Activated CD8-positive, alpha-beta memory T cell treated with anti-CD3 and anti-CD28 coated beads, Interleukin-2, amount 10 ng/mL, durations not matched to agents 7 days and 5 days (primary cell): ENCODE measurements at places on chromosomes 5 and 9. TPM values are rescaled to one million over a fixed set of nuclear protein-coding genes. Genes with fewer than 3 reads are reported as not detected.

DNA sequence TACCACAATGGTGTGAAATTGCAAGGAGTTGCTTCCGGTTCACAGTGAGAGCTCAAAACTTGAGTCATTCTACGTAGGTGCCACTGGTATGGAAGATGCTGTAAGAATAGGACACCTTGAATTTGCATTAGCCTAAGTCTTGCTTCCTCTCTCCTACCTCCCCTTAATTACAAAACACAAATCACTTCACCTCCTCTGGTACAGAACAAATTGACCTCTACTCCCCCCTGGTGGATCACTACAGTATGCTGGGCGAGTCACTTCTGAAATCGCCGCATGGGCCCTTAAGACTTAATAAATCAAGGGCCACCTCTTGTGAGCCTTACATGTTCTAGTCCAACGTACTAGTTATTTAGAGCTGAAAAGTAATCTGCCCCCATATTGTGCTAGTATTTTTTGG lies 145.3 kb upstream of the SMARCA2 start:
- H3K4me1 ChIP-seq, result no peaks in the 10 kb centered on the region
- no peaks in the 10 kb centered on the region for H3K36me3 ChIP-seq
- no peak overlapping the region for H3K27ac ChIP-seq
- H3K4me3 ChIP-seq, result no peak overlapping the region
- no peak for DNase-seq

DNA sequence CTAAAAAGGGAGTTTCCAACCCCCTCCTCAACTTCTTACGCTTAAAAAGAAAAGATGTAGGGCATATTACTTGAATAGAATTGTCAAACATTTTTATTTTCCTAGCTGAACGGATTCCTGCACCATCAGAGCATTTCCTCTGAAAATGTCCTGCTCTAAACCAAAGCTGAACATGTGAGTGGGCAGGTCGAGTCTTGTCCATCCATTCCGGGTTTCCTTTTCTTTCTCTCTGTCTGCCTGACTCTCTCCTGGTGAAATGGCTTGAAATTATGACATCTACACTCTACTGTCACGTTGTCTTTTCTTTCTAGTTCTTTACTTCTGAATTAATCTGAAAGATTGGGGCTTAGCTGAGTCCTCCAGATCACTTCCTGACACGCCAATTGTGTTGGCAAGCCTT lies 39.2 kb upstream of the PTPN3 start:
- no peak overlapping the region for H3K27ac ChIP-seq
- no peaks in the 10 kb centered on the region for H3K4me1 ChIP-seq
- no peaks in the 10 kb centered on the region for H3K36me3 ChIP-seq
- H3K27me3 ChIP-seq, result peaks cover 2% of the 10 kb centered on the region
- DNase-seq, result no peak

DNA sequence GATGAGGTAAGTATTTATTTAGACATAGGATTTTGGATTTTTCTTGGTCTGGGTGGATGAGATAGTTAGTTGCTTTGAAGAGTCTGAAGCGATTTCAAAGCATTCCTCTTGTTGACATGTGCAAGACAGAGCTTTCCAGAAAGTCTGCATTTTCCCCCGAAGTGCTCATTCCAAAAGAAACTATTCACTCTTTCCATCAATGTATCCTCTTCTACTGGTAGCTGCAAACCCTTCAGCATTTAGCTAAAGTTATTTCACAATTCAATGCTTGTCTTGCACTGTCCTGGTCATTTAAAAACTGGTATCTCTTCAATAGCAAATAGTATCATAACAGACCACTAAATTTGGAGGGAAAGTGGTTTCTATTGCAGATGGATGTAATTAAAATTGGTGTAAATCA lies 13.0 kb downstream of the NREP start:
- H3K4me1 ChIP-seq, result peaks cover 7% of the 10 kb centered on the region
- H3K27ac ChIP-seq, result no peak overlapping the region
- DNase-seq, result no peak
- no peaks in the 10 kb centered on the region for H3K36me3 ChIP-seq
- peaks cover 23% of the 10 kb centered on the region for H3K27me3 ChIP-seq

DNA sequence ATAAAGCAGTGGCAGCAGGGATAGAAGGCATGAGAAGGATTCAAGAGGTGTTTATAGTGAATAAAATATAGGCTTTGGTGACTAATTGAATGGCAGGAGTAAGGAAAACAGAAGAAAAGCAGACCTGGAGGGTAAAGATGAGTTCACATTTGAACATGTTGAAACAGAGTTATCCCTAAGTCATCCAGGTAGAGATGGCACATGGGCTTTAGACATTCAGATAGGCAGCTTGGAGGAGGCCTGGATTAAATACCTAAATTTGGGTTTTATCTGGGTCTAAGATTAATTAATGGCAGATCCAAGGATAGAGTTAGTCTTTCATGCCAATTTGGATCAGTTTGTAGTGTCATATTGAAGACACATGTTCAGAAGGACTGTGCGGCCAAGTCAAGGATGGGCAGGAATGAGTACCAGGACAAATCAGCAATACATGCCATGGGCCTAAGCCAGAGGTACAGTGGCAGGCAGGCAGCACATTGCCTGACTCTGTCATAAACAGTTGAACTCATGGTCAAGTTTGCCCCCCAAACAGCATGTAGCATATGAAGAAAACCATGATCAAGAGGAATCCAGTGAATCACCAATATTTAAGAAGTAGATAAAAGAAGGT lies 115.5 kb upstream of the SLC12A2 start:
- no peaks in the 10 kb centered on the region for H3K27me3 ChIP-seq
- H3K27ac ChIP-seq, result no peak overlapping the region
- no peak overlapping the region for H3K4me3 ChIP-seq
- no peaks in the 10 kb centered on the region for H3K4me1 ChIP-seq
- no peak for DNase-seq
- H3K36me3 ChIP-seq, result peaks cover 4% of the 10 kb centered on the region

DNA sequence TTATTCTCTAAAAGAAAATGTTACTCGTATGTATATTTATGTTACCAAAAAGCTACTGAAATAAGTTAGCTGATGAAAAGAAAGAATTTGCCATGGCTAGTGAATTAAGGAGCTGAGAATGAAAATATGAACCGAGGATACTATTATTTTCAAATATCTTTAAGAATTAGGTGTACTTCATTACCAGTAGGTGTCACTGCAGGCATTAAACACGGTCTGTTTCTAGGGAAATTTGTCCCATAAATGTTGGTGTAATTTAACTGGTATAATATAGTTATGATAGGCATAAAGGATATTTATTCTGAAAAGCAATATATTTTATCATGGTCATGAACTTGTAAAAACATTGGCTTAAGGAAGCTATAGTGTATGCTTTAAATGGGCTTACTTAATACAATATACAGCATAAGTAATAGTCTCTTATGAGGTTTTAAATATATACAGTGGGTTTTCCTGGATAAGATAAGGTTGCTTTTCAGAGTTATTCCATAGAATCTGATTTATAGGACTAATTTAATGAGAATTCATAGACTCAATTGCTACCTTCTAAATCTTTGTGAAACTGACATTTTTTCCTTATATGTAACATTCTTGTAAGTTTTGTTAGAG lies 72.4 kb upstream of the MPDZ start:
- no peaks in the 10 kb centered on the region for H3K27me3 ChIP-seq
- no peak overlapping the region for H3K27ac ChIP-seq
- no peaks in the 10 kb centered on the region for H3K4me1 ChIP-seq
- no peak overlapping the region for H3K4me3 ChIP-seq
- H3K36me3 ChIP-seq, result no peaks in the 10 kb centered on the region
- no peak for DNase-seq

GRCh38 chr9:111356481-111357244 lies 26.6 kb upstream of the OR2K2 start:
- H3K4me3 ChIP-seq, result no peak overlapping the region
- H3K36me3 ChIP-seq, result peaks cover 7% of the 10 kb centered on the region
- no peak overlapping the region for H3K27ac ChIP-seq
- H3K27me3 ChIP-seq, result peaks cover 2% of the 10 kb centered on the region
- peaks cover 6% of the 10 kb centered on the region for H3K4me1 ChIP-seq

DNA sequence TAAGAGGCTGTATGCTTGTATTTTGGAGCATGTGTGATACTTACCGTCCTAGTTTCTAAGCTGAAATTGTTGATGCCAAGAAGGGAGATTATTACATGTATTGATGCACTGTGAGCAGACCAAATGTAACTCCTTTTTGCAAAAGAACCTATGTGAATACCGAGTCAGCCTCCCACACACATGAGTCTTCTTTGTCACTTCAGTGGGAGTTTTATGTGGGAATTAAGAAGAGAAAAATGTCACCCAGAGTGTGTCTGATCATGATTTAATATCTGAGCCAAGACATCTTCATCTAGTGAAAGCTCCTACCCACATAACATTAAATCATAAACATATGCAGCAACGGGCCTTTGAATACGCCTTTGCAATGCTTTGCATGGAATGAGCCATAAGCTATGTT lies 380.3 kb upstream of the ACTBL2 start:
- H3K4me1 ChIP-seq, result no peaks in the 10 kb centered on the region
- H3K27me3 ChIP-seq, result no peaks in the 10 kb centered on the region
- H3K4me3 ChIP-seq, result no peak overlapping the region
- DNase-seq, result no peak

GRCh38 chr9:69471433-69471832 lies 146.4 kb downstream of the ENTREP1 start:
- DNase-seq, result no peak
- peaks cover 12% of the 10 kb centered on the region for H3K4me1 ChIP-seq
- peaks cover 20% of the 10 kb centered on the region for H3K27me3 ChIP-seq

- H3K4me3 ChIP-seq, result peak overlapping the region; percentile 18
- H3K27ac ChIP-seq, result peak overlapping the region; percentile 54
- H3K36me3 ChIP-seq, result no peaks in the 10 kb centered on the region
- DNase-seq, result peak; percentile 36
Observed at GRCh38 chr5:141958546-141959172, 657 bp upstream of the PCDH12 start.

DNA sequence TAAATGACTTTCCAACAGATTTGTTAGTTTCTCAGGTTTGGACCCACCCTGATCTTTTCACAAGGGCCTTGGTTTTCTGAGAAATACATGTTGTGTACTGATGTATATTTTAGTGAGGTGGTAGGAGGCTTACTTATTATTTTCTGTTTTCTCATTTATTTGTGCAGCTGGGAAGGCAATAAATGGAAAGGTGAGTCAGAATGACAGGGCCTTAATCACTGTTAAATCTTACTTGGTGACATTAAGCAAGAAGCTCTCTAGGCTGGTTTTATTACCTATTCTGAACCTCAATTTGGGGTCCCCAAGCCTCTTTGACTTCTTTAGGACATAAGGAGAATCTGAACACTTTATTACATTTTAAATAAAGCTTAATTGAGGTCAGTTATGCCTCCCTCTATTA lies 214.0 kb upstream of the DAB2 start:
- DNase-seq, result no peak
- H3K36me3 ChIP-seq, result no peaks in the 10 kb centered on the region
- no peak overlapping the region for H3K4me3 ChIP-seq

- H3K4me3 ChIP-seq, result no peak overlapping the region
- H3K27ac ChIP-seq, result no peak overlapping the region
- H3K4me1 ChIP-seq, result no peaks in the 10 kb centered on the region
- no peaks in the 10 kb centered on the region for H3K36me3 ChIP-seq
Observed at GRCh38 chr9:108551030-108551841, 304.6 kb downstream of the ACTL7B start.

PDE6A gene
- not detected for total RNA-seq

FBP2 gene
- total RNA-seq, result not detected

SUSD3 gene
- 40.1 TPM for total RNA-seq

FTMT gene
- not detected for total RNA-seq
